ENCODE measurements at places on chromosomes 12 and 14. TPM values are rescaled to one million over a fixed set of nuclear protein-coding genes. Genes with fewer than 3 reads are reported as not detected.
A peak's percentile ranks its signal among the peaks of the same experiment; 100 is the strongest.

The SMAGP gene
- 9.5 TPM for polyA plus RNA-seq

DNA sequence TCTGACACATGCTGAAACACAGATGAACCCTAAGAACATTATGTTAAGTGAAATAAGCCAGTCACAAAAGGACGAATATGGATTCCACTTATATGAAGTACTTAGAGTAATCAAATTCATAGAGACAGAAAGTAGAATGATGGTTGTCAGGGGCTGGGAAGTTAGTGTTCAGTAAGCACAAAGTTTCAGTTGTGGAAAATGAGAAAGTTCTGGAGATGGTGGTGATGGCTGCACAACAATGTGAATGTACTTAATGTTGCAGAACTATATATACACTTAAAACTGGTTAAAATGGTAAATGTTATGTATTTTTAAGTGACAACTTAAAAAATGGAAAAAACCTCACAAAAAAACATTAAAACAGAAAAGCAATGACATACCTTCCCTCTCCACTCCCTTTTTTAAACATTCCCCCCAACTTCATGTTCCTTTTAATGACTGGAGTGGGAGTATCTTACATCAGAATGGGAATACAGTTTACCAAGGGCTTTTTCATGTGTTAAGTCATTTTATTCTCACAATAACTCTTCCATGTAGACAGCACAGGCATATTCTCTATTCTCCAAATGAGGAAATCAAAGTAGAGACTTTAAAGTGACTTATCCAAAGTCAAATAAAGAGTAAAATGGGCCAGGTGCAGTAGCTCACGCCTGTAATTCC, 24.0 kb downstream of the BTBD7 start:
- H3K4me1 ChIP-seq = no peaks in the 10 kb centered on the region
- H3K27me3 ChIP-seq = no peaks in the 10 kb centered on the region
- H3K27ac ChIP-seq = no peak overlapping the region
- H3K4me3 ChIP-seq = no peak overlapping the region
- DNase-seq = no peak

The CLEC1B gene
- 0.67 TPM for polyA plus RNA-seq

The P2RX2 gene
- polyA plus RNA-seq = 2.9 TPM

The LALBA gene
- not detected for polyA plus RNA-seq

The CLEC12A gene
- 5.4 TPM for polyA plus RNA-seq

- H3K4me3 ChIP-seq = no peak overlapping the region
- no peak overlapping the region for H3K27ac ChIP-seq
- DNase-seq = no peak
- H3K27me3 ChIP-seq = no peaks in the 10 kb centered on the region
- H3K4me1 ChIP-seq = peaks cover 4% of the 10 kb centered on the region
These were observed 49.2 kb downstream of the BRMS1L start for GRCh38 chr14:35875296-35875695.

The KRT6B gene
- 0.04 TPM for polyA plus RNA-seq

- DNase-seq = no peak
- H3K4me3 ChIP-seq = no peak overlapping the region
- H3K4me1 ChIP-seq = no peaks in the 10 kb centered on the region
- H3K27ac ChIP-seq = no peak overlapping the region
- H3K27me3 ChIP-seq = no peaks in the 10 kb centered on the region
These were observed 188.7 kb downstream of the KITLG start for GRCh38 chr12:88391556-88391955.

The TTC7B gene
- polyA plus RNA-seq = 6.6 TPM

DNA sequence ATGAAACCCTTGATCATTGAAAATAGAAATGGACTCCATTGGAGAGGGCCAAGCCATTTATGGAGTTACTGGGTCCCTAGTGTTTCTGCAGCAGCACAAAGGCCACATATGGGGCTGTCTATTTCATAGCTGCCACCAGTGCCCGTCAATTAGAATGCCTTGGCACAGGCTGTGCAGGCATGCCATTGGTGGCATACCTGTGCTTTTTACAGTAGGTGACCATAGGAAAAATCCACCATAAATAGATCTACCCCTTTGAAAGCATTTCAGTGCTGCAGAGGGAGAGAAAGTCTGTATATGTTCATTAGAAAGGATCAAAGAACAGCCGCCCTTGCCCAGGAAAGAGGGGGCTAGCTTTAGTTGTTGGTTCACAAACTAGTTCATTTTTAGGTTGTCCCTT, 13.1 kb downstream of the MYBPC1 start:
- no peak overlapping the region for H3K4me3 ChIP-seq
- no peaks in the 10 kb centered on the region for H3K36me3 ChIP-seq
- DNase-seq = no peak
- no peak overlapping the region for H3K27ac ChIP-seq

GRCh38 chr12:52042706-52043385, 8.4 kb upstream of the NR4A1 start:
- peaks cover 1% of the 10 kb centered on the region for H3K27me3 ChIP-seq
- H3K4me3 ChIP-seq = no peak overlapping the region
- peak overlapping the region; percentile 82 for H3K27ac ChIP-seq

DNA sequence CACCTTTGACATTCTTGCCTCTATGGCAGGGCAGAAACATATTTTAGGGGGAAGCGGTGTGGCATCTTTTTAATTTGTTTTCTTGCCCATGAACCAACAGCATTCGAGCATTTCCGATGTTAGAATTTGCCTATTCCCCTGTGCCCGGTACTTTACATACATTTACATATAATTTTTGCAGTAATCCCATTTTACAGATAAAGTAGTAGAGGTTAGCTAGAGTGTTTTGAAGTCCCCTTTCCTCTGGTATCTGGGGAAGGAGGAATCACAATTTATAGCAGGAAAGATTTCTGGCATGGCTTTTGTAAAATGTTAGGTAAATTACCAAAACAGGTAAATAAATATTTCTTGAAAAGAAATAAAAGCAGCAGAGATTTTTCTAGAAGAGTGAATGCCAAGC, 1.6 kb downstream of the BORCS5 start:
- DNase-seq = no peak
- H3K27ac ChIP-seq = peak overlapping the region; percentile 99
- H3K27me3 ChIP-seq = no peaks in the 10 kb centered on the region
- H3K4me1 ChIP-seq = peaks cover 19% of the 10 kb centered on the region
- H3K4me3 ChIP-seq = no peak overlapping the region

The RD3L gene
- polyA plus RNA-seq = not detected

The SLC41A2 gene
- polyA plus RNA-seq = 1.9 TPM

GRCh38 chr14:105315211-105315721, 718 bp downstream of the PACS2 start:
- no peaks in the 10 kb centered on the region for H3K27me3 ChIP-seq
- H3K4me1 ChIP-seq = peaks cover 9% of the 10 kb centered on the region

DNA sequence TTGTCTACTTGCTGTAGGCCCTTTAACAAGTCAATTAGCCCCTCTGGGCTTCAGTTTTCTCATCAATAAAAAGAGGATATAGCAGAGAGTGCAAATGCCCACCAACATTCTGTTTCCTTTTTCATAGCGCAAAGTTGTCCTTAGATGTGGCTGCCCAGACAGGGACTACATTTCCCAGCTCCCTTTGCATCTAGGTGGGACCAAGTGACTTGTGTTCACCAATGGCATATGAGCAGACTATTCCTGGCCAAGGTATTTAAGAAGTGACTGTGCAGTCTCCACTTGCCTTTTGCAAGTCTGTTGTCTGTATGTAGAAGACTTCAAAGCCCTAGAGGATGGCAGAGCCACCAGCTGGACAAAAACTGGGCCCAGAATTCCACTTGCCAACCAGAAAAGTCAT, 59.7 kb downstream of the DAO start:
- H3K27me3 ChIP-seq = no peaks in the 10 kb centered on the region
- H3K4me3 ChIP-seq = no peak overlapping the region
- H3K27ac ChIP-seq = no peak overlapping the region

The WASHC3 gene
- polyA plus RNA-seq = 47.9 TPM

The CPNE8 gene
- 6.4 TPM for polyA plus RNA-seq

The FAIM2 gene
- polyA plus RNA-seq = 0.04 TPM

The TDRD9 gene
- polyA plus RNA-seq = 3.8 TPM

Data from spleen (tissue), 13 donors.